Islet precursor cell (in vitro differentiated cells): ENCODE measurements at places on chromosomes 2 and 18.
A peak's percentile ranks its signal among the peaks of the same experiment; 100 is the strongest.

- DNase-seq, result no peak
These were observed 15.2 kb downstream of the MMADHC start for GRCh38 chr2:149572102-149572953.

GRCh38 chr18:58552057-58552461 is 76.8 kb downstream of the ALPK2 start:
- no peak for DNase-seq

DNA sequence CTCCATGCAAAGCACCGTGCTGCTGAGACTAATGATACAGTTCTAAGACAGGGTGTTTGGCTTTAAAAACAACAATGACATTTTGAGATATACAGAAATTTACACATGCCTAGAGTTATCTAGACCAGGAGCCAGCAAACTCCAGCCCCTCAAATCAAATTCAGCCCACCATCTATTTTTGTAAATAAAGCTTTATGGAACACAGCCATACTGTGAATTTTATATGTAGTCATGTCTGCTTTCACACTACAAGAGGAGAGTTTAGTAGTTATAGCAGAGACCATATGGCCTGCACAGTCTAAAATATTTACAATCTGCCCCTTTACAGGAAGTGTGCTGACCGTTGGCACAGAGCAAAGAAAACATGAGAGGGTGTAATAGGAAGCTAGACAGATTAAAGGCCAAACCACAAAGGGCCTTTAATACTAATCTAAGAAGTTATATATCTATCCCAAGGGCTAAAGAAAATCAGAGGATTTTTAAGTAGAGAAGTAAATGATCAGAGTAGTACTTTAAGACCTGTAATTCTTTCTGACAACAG is 39.4 kb downstream of the NBAS start:
- no peak for DNase-seq

DNA sequence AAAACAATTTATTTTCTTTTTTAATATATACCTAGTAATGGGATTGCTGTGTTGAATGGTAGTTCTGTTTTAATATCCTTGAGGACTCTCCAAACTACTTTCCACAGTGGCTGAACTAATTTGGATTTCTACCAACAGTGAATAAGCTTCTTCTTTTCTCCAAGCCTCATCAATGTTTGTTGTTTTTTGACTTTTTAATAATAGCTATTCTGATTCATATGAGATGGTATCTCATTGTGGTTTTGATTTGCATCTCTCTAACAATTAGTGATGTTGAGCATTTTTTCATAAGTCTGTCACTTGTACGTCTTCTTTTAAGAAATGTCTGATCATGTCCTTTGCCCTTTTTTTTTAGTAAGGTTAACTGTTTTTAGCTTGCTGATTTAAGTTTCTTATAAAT is 863.3 kb downstream of the CNTNAP5 start:
- no peak for DNase-seq

DNA sequence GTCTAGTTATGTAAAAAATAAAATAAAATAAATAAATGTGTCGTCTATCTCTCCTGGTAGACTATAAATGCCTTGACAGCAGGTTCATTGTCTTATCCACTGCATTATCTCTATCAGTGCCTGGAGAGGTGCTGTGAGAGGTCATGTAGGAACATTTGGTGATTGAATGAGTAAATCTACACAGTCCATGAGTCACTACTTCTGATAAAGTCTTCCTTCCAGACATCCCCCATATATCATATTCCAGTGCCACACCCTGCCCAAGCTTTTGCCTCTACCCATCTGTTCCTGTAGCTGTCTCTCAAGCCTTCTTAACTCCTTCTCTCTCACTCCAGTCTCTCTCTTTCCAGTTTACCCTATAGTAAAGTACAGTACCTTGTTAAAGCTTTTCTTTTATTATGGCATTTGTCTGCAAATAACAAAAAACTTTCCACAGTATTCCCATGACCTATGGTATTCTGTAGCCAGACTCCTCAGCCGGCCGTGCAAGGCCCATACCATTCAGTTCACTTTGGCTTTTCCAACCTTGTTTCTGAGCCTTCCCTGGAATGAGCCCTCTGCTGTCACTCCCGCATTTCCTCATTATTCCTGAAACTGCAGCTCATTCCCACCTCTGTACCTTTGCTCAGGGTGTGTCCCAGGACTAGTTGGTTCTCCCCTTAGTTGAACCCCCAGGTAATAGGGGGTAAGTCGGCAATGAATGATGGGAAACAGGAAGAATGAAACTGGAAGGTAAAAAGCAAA is 37.5 kb downstream of the ANXA4 start:
- no peak for DNase-seq

- DNase-seq, result no peak
These were observed 1.5 kb downstream of the STRADB start for GRCh38 chr2:201452922-201453643.

GRCh38 chr2:169034256-169034655 is 3.1 kb upstream of the ABCB11 start:
- DNase-seq, result peak; percentile 70

DNA sequence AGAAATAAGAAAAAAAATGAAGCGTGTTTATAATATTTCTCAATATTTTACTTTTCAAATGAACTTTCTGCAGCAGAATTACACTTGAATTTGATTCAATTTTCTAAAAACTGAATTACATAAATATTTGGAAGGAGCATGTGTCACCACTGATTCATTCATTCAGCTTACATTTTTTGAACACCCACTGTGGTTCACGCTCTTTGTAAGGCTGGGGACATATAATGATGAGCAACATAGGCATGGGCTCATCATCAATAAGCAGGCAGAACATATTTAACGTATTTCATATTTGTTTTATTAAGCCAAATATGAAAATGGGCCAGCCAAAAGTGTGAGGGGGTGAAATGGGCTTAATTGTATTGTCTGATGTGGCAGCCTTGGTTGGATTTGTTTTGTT is 209.1 kb downstream of the CTNNA2 start:
- no peak for DNase-seq

- DNase-seq, result no peak
These were observed 75.7 kb downstream of the TRIM43 start for GRCh38 chr2:95667480-95667879.

GRCh38 chr2:181528441-181528840 is 71.3 kb downstream of the ITGA4 start:
- no peak for DNase-seq

DNA sequence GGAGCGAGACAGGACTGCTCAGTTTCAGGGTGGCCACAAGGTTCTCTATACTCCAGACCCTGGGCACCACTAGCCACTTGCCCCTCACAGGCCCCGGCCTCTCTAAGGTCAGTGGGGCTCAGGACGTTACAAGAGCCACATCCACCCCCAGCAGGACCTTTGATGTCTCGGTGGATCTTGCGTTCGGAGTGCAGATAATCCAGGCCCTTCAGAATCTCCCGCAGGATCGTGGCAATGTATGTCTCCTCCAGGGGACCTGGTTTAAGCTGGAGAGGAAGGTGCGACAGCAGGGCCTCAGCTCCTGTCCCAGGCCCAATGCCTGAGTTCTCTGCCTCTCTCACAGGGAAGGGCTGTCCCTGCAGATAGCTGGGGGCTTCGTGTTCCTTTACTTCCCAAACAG is 8.4 kb downstream of the STK25 start:
- DNase-seq, result no peak

GRCh38 chr2:150473767-150474166 is 13.7 kb downstream of the RND3 start:
- no peak for DNase-seq
